ENCODE measurements at places on chromosomes 13 and 19.

DNA sequence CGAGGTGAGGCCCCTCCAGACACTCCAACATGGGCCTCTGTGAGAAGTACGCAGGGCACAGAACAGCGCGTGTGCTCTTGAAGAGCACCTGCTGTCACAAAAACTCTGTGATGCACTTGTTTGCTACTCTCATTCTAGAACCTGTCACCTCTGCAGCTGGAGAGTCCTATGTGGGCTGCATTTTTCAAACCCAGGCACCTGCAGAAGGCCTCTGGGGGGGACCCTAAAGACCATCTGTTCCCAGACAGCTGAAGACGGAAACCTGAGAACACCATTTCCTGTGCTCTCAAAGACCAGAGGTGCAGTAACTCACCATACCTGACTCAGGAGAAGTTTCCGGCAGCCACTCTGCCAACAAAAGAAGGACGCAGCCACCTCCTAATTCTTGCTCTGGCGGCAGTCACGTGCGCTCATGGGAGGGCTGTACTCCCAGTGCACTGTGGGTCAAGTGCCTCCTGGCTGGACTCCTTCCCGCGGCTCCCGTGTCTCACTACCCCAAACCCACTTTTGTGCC lies 28.1 kb downstream of the RANBP3 start:
- DNase-seq: peak; percentile 20

DNA sequence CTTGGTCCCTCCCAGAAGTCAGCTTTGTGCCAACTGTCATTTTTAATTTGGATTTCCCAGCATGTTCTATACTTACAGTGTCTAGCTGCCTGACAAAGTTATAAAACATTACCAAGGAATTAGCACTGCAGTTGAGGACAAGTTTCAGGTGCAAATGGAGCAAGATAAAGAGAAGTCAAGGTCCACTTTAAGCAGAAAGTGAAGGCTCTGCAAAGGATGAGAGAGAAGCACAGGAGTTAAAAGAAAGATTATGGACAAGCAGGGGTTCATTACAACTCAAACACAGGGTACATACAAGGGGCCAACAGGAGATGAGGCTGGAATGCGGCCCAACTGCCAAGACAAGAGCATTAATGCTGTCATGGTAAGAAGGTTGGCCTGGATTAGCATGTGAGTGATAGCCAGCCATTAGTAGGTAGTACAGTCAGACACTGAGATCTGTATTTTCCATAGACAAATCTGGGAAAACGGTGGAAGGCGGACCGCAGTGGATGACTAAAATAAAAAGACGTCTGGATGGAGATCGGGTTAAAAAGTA lies 17.6 kb downstream of the UBL3 start:
- no peak for DNase-seq

DNA sequence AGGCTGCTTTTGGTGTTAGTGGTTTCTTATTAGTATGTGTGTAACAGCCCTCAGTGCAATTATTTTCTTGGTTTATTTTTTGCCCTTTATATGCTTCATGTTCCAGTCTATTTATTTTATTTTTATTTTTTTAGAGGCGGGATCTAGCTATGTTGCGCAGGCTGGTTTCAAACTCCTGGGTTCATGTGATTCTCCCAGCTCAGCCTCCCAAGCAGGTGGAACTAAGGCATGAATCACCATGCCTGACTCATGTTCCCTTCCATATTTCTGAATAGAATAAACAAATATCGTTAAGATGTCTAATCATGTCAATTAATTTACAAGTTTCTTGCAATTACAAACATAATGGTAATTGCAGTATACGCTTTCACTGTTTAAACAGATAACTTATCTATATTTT lies 11.7 kb downstream of the SKA3 start:
- no peak for DNase-seq

DNA sequence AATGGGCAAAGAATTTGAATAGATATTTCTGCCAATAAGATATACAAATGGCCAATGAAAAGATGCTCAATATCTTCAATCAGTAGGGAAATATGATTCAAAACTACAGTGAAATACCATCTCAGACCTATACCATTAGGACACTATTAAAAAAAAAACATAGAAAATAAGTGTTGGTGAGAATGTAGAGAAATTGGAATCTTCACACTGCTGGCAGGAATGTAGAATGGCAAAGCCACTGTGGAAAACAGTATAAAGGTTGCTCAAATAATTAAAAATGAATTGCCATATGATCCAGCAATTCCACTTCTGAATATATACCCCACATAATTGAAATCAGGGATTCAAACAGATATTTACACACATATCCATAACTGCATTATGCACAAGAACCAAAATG lies 88.1 kb upstream of the STARD13 start:
- no peak for DNase-seq

DNA sequence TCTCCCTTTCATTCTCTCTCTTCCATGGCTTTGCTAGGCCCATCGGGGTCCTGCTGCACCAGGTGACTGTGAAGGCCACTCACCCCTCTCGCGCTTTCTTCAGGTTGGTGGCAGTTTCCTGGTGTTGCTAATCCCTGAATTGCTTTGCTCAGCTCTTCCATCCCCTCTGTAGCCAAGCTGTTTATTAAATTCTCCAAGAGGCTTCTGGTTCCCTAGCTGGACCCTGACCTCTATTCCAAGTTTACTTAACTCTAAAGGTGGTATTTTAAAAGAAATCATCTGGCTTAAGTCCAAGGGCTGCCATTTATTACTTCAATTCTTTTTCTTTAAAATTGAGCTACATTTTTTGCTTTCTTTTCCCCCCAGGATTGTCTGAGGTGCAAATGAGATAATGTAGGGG lies 32.7 kb upstream of the MICU2 start:
- no peak for DNase-seq

GRCh38 chr19:7883105-7883504 lies 5.2 kb upstream of the LRRC8E start:
- DNase-seq: no peak

DNA sequence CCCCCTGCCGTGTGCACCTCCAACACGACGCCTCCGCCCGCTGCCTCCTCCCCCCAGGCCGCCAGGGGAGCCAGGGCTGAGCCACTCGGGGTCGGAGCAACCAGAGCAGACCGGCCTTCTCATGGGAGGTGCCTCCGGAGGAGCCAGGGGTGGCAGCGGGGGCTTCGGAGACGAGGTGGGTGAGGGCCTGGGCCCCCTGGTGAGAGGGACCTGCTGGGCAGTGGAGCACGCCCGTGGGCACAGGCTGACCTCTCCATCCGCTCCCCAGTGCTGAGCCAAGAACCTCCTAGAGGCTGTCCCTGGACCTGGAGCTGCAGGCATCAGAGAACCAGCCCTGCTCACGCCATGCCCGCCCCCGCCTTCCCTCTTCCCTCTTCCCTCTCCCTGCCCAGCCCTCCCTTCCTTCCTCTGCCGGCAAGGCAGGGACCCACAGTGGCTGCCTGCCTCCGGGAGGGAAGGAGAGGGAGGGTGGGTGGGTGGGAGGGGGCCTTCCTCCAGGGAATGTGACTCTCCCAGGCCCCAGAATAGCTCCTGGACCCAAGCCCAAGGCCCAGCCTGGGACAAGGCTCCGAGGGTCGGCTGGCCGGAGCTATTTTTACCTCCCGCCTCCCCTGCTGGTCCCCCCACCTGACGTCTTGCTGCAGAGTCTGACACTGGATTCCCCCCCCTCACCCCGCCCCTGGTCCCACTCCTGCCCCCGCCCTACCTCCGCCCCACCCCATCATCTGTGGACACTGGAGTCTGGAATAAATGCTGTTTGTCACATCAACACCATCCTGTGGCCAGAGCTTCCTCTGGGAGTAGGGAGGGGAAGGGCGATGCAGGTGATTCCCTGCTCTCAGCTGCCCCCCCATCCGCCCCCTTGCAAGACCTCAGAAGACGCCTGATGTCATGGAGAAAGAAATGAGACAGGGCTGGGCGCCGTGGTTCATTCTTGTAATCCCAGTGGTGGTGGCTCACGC lies 12.0 kb downstream of the BCAM start:
- no peak for DNase-seq

DNA sequence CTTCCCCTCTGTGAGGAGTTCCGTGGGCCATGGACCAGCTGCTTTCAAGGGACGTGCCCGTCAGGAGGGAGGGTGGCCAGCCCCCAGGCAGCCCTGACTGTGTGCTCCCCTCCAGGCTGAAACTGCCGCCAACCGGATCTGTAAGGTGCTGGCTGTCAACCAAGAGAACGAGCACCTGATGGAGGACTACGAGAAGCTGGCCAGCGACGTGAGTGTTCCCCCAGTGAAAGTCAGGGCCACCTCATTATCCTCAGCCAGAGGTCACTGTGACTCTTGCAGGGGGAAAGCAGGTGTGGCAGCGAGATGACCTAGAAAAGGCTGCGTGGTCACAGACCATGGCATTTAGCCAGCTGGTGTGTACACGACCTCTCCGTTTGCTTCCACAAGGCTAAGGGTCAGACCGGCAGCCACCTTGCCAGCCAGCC lies 29.9 kb downstream of the CAPN12 start:
- no peak for DNase-seq

DNA sequence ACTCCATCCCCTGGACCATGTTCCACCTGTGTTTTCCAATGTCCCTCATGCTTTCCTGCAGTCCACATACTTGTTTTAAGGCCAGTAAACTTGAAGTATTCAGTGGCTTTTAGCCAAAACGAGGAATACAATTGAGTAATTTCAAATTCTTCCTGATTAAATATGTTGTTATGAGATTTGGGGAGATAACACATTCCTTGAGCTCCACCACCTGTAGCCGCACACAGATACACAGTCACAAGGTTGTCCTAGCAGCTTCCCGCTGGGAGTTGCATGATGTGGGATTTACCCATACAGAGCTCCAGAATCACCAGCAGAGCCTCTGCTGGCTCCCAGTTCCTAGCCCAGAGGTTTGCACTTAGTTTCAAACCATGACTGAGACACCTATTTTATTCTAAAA lies 53.6 kb upstream of the FRY start:
- DNase-seq: no peak

- DNase-seq: no peak
Observed at GRCh38 chr13:39185326-39185725, 147.1 kb downstream of the NHLRC3 start.

DNA sequence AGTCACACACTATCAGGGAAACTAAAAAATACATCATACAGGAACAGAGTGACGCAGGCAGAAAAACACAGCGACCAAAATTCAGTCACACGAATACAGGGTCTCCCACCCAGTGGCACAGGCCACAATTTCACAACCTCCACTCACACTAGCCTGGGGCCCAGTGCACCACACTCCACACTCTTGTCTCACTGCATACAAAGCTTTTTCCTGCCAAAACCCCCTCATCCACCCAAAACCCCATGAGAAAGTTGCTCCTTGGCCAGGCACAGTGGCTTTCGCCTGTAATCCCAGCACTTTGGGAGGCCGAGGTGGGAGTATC lies 1.2 kb downstream of the S1PR5 start:
- DNase-seq: no peak

- no peak for DNase-seq
Observed at GRCh38 chr19:44644402-44645016, 799 bp downstream of the PVR start.

DNA sequence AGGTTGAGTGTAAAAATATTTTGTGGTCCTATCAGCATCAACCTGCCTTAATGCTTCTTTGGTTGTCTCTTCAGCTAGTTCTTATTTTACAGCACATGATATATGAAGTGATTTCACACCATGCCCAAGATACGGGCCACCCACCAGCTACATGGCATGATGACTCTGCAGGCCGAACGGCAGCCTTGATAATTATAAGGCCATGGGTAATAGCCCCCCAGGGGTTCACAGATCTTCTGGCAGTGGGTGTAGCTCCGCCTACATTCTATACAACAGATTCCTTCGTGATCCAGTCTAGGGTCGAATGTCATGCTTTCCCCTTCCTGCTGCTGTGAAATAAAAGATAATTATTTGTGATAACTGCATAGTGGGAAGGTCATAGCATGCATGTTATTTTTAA lies 36.1 kb downstream of the CNMD start:
- DNase-seq: no peak

DNA sequence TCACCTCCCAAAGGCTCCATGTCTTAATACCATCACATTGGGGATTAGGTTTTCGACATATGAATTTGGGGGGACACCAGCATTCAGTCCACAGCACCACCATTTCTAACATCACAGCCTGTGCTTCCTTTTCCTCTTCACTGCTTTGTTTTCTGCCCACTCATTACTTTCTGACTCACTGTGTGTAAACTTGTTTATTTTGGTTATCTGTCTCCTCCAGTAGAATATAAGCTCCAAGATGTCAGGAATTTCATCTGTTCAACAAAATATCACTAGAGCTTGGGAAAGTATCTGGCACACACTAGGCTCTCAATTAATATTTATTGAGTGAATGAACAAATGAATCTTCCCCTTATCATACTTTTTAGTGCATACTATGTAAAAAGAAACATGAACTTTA lies 152.0 kb downstream of the NUFIP1 start:
- DNase-seq: no peak

DNA sequence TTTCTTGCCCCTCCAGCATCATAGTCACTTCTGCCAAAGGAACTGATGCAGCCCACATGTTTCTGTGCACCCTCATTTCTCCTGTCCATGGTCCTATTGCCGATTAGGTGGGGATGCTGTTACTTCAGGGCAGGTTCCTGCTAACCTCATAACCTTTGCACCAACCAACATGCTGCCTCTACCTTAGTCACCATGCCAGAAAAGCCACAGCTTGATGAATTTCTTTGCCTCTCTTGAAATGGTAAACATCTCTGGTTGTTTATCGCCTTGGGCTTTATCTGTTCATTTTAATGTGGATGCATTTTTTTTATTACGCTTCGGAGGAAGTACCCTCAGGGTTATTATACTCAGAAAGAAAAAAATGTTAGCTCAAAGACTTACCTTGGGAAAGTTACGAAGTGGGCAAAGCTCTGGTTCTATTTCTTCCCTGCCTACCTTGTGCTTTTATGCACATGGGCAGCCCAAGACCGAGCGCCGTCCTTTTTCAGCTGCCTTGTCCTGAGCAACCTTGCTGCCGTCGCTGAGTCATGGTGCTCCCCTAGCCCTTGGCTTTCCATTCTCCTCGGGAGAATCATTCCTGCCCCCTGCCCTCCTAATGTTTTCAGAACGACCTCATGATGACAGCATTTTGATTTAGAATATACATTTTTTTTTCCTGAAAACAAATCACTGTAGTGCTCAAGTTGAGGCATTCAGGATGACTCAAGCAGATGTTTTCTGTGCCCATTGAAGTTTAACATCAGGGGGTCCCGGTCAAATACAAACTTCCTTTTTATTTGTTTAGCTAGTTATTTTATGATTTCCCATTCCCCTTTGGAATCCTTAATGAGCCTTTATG lies 280.0 kb downstream of the SHISA2 start:
- DNase-seq: no peak

DNA sequence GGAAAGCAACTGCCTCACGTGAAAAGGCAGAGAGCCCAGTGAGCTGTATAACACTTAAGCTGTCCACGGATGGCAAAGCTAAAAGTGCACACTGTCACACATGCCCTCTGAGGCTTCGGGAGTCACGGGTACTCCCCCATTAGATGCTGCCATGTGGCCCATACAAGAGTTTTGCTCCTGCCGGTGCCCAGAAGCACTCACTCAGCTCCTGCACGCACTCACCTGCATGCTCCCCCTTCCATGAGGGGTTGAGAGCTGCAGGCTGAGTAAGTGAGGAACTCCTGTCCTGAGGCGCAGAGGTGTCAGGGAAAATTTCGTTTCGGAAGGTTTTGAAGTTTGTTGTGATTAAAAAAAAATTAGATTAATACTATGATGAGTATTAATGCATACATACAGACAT lies 939.2 kb upstream of the ATXN8OS start:
- no peak for DNase-seq

All from stimulated activated CD8-positive, alpha-beta memory T cell treated with anti-CD3 and anti-CD28 coated beads, Interleukin-7, amount 100 ng/mL, for 48 hours (primary cell).